ENCODE measurements at places on chromosomes 7 and 10.

GRCh38 chr7:88155756-88156155 lies 64.1 kb downstream of the SRI start:
- peaks cover 42% of the 10 kb centered on the region for H3K36me3 ChIP-seq
- no peak overlapping the region for H3K4me3 ChIP-seq
- no peak overlapping the region for H3K27ac ChIP-seq
- H3K27me3 ChIP-seq = no peaks in the 10 kb centered on the region
- no peak for DNase-seq
- H3K4me1 ChIP-seq = no peaks in the 10 kb centered on the region

- peaks cover 2% of the 10 kb centered on the region for H3K4me1 ChIP-seq
- DNase-seq = no peak
- H3K4me3 ChIP-seq = no peak overlapping the region
- H3K36me3 ChIP-seq = no peaks in the 10 kb centered on the region
Measured at GRCh38 chr10:34499612-34500279, 315.4 kb downstream of the PARD3 start.

GRCh38 chr7:18222636-18223035 lies 195.0 kb upstream of the PRPS1L1 start:
- no peaks in the 10 kb centered on the region for H3K4me1 ChIP-seq
- no peaks in the 10 kb centered on the region for H3K36me3 ChIP-seq
- H3K27ac ChIP-seq = no peak overlapping the region
- no peaks in the 10 kb centered on the region for H3K27me3 ChIP-seq
- no peak for DNase-seq
- no peak overlapping the region for H3K4me3 ChIP-seq

DNA sequence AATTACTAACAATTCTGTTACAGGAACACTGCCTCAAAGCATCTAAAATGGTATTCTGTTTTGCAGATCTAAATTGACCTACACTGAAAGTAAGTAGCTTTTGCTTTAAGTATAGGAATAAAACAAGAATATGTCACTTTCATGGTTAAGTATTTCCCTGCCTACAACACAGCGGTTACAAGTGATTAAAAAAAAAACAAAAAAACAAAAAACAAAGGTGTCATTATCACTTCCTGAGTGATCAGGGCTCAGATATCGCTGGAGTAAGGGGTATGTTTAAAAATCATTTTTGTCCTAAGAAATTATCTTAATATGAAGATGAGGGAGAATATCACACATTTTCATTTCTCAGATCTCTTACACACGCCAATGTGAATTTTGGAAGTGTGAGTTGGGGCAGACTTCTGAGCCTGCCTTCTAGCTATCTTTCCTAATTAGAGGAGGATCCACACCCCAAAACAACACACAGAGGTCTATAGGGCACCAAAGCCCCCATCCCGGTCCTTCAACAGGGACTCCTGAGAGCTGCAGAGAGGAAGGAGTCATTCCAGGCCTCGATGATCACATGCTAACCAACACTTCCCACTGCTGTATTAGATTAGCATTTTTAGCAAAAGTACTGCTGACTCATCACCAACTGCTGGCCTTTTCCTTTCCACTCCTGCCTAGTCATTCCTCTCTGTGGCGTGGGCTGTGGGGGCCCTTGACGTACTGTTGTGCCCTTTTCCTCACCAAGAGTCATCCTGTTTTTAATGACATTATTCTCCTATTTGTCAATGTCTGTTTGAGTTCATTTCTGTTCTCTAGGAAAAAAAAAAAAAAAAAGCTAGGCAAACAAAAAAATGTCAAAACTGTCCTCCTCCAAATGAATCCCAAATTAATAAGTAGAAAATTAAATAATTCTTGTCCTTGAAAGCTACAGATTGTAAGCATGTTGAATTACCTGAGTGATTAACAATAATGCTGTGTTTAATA lies 31.2 kb downstream of the PRTFDC1 start:
- H3K27me3 ChIP-seq = no peaks in the 10 kb centered on the region
- H3K36me3 ChIP-seq = peaks cover 5% of the 10 kb centered on the region
- DNase-seq = peak; percentile 72
- H3K27ac ChIP-seq = peak overlapping the region; percentile 92
- H3K4me3 ChIP-seq = peak overlapping the region; percentile 39
- H3K4me1 ChIP-seq = peaks cover 23% of the 10 kb centered on the region

- DNase-seq = no peak
- H3K4me3 ChIP-seq = no peak overlapping the region
- no peaks in the 10 kb centered on the region for H3K4me1 ChIP-seq
- no peaks in the 10 kb centered on the region for H3K36me3 ChIP-seq
- peaks cover 5% of the 10 kb centered on the region for H3K27me3 ChIP-seq
Measured at GRCh38 chr7:103689255-103689654, 243.2 kb upstream of the SLC26A5 start.

- no peaks in the 10 kb centered on the region for H3K4me1 ChIP-seq
- H3K36me3 ChIP-seq = no peaks in the 10 kb centered on the region
- H3K27me3 ChIP-seq = no peaks in the 10 kb centered on the region
- H3K4me3 ChIP-seq = no peak overlapping the region
- no peak for DNase-seq
- no peak overlapping the region for H3K27ac ChIP-seq
Measured at GRCh38 chr10:51445588-51445987, 253.8 kb downstream of the CSTF2T start.

Data from activated T-cell treated with anti-CD3 and anti-CD28 coated beads, Interleukin-2, amount 50 U/mL, for 24 hours (primary cell).